A549 treated with Mapracorat at 1 μM for 4 hours (cell line): ENCODE measurements at places on chromosomes 13 and 19. TPM values are rescaled to one million over a fixed set of nuclear protein-coding genes. Genes with fewer than 3 reads are reported as not detected.

The PABPC3 gene
- 0.14 to 0.25 TPM (median 0.18 TPM) in 5 replicates for total RNA-seq

The PET100 gene
- total RNA-seq: 46.3 to 68.9 TPM (median 59.4 TPM) in 5 replicates

The CRB3 gene
- total RNA-seq: 3.1 to 5.0 TPM (median 4.8 TPM) in 5 replicates

The ZNF99 gene
- not detected in 5 replicates for total RNA-seq

The DIRAS1 gene
- total RNA-seq: 3.1 to 4.9 TPM (median 4.2 TPM) in 5 replicates

The IRS2 gene
- total RNA-seq: 34.8 to 55.9 TPM (median 44.4 TPM) in 5 replicates
